ENCODE measurements at places on chromosomes 7 and 10.

DNA sequence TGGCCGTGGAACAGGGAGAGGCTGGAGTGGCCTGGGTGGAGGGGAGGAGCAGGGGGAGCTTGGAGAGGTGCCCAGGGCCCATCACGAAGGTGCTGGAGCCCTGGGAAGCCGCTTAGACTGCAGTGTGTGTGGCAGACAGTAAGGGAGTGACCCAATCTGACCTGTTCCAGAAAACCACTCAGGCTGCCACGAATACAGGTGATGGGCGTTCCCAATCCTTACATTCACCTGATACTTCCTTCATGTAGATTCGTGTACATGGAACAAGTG is 161.7 kb downstream of the SVIL start:
- DNase-seq: no peak

DNA sequence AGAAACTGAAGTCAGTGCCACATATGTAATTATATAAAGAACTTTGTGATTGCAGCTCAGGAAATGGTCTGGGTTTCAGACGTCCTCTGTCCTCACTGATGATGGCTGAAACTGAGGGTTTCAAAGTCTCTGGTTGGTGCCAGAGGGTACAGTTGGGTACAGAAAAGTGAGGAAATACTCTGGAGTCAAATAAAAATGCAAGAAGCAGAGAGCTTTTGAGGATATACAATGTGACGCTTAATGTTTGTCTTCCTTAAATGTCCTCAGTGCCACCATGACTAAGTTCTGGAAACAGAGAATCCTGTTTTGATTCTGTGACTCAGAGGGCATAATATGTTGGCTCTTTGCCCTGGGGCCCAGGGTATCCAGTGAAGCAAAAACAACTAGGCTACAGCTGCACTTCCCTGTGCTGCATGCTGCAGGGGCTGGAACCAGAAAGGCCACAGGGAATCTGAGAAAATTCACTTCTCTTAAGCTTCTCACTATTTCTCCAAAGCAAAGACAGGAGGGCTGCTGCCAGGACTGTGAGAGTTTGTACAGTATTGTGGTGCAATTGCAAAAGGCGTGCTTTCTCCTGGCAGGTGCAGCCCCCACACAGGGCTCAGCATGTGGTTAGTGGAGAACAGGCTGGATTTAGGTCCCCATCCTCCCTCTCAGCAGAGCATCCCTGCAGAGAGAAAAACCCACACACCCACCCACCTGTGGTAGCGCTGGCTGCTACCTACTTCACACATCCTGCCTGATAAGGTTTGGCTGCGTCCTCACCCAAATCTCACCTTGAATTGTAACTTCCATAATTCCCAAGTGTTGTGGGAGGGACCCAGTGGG is 169.5 kb upstream of the SVIL start:
- DNase-seq: no peak

GRCh38 chr10:123584419-123584775 is 81.8 kb upstream of the GPR26 start:
- DNase-seq: no peak

DNA sequence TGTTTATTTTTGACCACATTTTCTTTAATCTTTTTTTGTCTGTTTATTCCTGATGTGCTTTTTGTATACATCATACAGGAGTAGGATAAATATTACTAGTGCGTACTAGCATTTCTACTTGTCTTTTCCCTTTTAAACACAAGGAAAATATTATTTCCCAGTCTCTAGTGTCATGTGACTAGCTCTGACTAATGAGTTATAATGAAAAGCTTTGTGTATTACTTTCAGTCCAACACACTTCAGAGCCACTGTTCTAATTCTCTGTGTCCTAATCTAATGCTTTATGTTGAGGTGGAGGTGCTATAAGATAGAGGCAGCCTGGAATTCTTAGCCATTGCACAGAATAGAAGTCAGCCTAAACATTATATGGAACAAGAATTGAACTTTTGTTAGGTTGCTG is 65.0 kb upstream of the RAB18 start:
- no peak for DNase-seq

DNA sequence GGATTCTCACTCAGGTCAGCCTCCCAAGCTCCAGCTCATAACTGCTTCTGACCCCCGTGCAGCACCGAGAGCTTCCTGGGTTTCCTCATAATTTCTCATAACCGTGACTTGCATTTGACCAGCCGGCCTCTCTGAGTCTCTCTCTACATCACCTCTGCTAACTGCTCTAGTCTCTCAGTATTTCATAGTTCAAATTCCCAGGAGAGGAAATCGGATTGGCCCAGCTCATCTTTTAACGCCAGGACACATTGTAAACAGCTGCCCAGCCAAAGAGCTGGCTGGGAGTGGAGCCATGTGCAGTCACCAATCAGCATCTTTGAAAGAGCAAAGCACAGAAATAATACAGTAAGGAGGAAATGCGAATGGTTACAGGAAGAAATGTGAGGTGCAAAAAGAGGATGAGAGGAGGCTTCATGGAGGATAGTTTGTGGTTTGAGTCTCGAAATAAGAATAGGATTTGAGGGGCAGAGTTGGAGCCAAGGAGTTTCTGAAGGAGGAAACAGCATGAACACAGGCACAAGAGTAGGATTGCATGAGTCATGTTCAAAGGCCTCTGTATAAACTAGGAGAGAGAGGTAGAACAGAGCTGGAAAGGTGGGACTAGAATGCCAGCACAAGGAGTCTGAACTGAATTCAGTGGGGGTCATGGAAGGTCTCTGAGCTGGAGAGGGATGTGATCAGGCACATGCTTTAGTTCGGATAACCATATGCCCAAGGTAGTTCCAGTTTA is 15.2 kb upstream of the LBX1 start:
- DNase-seq: no peak

- DNase-seq: no peak
Measured at GRCh38 chr7:113100121-113100603, 13.5 kb upstream of the GPR85 start.

GRCh38 chr10:71832967-71833366 is 18.1 kb downstream of the PSAP start:
- no peak for DNase-seq

GRCh38 chr7:142414915-142415314 is 157.1 kb upstream of the PRSS58 start:
- DNase-seq: no peak

- DNase-seq: no peak
Measured at GRCh38 chr10:93513091-93513490, 16.7 kb downstream of the CEP55 start.

DNA sequence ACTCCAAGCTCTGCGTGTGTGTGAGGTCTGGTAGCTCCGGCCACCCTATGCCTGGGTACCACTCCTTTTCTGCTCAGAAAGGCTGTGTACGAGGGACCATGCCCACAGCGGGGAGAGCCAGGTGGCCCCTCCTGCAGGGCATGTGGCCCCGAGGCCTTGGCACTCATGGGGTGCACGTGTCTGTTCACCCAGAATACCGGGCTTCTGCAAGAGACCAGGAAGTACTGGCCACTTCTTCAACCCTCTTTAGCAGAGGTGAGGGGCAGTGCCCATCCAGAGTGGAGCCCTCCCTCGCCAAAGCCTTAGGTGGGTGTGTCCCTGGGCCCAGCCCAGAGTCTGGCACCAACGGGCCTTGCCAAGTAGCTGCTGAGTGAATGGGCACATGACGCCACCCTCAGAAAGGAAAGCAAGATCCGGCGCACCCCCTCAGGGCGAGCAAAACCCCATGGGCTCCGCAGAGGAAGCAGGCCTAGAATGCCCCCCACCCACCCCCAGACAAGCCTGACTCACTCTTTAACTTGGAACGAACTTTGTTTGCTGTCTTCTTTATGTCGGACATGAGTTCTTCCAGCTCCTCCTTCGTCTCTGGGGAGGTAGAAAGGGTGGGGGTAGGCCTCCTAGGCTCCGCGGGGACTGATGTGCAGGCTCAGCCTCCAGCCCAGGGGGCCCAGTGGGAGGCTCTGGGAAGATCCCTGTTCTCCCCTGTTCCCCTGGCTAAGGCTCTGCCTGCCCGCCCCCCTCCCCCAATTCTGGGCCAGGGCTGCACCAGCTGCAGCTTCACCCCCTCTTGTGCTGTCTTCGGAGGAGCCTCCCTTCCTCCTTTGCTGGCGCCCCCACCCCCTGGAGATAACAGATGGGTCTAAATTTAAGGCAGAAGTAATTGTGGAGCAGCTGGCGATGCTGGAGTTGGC is 14.6 kb downstream of the STX1A start:
- DNase-seq: no peak

DNA sequence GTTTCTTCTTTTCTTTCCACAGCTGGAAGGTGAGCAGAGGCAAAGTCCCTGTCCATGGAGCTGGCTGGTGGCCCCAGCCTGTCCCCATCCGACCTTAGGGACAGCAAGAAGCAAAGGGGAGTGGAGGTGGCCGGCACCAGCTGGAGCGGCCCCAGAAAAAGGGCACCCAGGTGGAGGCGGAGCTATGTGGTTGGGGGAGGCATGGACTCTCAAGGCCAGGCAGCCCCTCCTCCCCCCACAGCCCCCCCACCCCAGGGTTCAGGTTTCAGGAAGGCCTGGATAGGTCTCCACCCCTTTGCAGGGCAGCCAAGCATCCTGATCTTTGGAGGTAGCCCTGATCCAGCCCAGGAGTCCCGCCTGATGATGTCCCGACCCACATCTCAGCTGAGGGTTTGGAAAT is at the start of gene SSC4D:
Gene SSC4D, minus strand, starts transcription at position 161 of the 400 bp plus-strand sequence. CDS start 5,258 bp downstream, outside the sequence.
- DNase-seq: no peak

DNA sequence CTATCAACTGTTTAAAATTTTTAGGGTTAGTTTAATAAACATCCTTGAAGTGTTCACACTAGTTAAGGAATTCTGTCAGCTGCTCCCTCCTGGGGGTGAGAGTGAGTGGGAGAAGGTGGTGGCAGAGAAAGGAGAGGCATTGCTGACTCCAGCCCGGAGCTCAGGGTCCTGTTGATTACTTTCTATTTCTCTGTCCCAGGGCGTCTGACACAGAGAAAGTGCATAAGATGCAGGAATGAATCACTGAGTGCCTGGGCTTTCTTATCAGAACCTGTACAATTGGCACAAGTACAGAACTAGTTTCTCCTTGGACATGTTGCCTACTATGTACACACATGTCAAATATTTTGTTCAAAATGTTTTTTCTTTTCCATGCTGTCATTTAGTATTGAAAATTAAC is 410.8 kb upstream of the COBL start:
- no peak for DNase-seq

GRCh38 chr7:102931757-102932156 is 19.0 kb downstream of the LRRC17 start:
- DNase-seq: no peak

GRCh38 chr7:64625114-64626082 is 40.5 kb upstream of the ZNF107 start:
- no peak for DNase-seq

GRCh38 chr7:33061282-33061937 is 1.2 kb downstream of the NT5C3A start:
- no peak for DNase-seq

DNA sequence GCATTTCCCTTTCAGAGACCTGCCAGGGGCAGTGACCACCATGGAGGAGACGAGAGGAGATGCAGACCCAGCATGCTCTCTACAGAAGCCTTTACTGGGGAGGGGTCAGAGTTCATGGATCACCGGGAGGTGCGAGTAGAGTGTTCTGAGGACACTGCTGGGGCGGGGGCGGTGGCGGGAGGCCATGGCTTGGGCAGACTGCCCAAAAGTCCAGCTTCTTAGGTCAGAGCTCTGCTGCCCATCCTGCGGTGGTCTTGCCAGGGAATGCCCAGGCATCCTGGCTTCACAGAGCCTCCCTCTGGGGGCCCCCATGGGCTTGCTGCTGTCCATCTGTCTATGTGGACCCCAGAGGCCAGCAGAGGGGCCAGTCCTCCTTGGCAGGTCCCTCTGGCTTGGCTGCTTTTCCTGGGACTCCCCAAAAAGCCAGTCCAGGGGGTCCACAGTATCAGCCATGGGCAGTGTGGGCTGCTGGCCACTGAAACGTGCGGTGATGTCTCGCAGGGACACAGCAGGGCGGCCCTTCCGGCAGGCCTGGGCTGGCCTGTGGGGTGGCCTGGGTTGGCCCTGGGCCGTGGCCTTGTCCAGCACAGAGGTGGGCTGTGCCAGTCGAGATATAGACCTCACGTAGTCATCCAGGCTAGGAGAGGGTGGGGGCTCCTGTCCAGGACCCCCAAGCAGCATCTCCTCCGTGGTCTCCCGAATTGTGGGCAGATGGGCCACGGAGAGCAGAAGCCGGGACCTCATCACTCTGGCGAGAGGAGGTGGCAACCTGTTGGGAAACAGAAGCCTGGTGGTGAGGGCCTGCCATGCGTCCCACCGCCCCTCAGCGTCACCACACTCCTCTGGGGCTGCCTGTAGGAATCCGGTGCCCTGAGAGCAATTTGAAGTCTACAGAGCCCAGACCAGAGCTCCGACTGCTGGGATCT is 1.1 kb downstream of the DEPP1 start:
- DNase-seq: no peak

- no peak for DNase-seq
Measured at GRCh38 chr10:43857206-43857930, 208.7 kb upstream of the ZNF32 start.

DNA sequence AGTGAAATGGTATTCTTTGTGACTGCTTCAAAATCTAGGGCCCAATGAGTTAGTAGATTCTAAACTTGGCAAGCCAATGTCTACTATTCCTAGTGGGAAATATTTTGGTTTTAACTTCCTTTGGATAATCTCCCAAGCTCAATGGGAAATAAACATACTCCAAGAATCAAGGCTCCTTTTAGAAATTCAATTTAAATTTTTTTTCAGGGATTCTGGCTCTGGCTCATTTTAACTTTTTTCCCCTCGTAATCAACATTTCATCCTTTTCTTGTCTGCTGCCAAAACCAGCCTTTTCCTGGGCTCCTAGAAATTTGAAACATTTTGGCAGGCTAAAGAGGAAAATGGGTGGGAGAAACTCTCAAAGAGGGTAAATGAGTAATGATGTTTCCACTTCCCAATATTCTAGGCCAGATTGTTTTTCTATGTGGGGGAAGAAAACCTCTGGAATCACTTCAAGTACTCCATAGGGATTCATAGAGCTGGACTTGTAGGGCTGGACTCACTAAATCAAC is 85.6 kb upstream of the AGR3 start:
- no peak for DNase-seq

DNA sequence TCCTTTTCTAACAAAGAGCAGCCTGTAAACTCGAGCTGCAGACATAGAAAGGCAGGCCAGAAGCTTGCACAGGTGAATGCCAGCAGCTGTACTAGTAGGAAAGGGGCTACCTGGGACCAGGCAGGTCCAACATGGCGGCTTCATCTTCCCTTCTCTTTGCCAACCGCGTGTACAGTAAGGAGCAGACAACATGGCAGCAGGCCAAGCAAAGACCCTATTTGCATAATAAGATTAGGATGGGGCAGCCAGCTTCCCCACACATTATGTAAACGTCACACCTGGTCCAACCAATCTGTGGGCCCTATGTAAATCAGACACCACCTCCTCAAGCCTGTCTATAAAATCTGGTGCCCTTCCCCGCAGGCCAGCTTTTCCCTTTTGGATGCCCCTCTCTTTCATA is 1186.5 kb upstream of the AUTS2 start:
- DNase-seq: no peak

GRCh38 chr10:128963211-128964099 is 503.6 kb upstream of the MGMT start:
- no peak for DNase-seq
